ENCODE measurements at places on chromosomes 7 and 10. TPM values are rescaled to one million over a fixed set of nuclear protein-coding genes. Genes with fewer than 3 reads are reported as not detected.

- DNase-seq: no peak
These were observed 78.7 kb downstream of the PIP4K2A start for GRCh38 chr10:22635650-22636049.

DNA sequence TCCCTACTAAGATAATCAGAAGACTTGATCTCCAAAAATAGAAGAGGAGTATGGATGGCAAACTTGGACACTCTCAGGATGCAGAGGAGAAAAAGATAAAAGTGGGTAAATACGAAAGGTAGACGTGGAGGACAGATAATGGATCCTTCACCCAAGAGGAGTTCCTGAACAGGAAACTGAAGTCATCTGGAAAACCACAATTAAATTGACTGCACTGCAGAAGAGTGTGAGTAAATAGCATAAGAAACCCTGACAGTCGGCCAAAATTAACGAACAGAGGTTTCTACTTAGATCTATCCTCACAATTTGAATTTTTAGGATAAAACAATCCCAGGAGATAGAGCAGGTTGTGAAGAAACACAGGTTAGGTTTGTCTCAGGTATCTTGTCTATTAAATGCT is 70.5 kb downstream of the SDK1 start:
- no peak for DNase-seq

GRCh38 chr10:104080762-104081161 is 4.9 kb downstream of the COL17A1 start:
- peak; percentile 31 for DNase-seq

GRCh38 chr7:13851736-13852135 is 137.7 kb downstream of the ETV1 start:
- DNase-seq: no peak

- no peak for DNase-seq
These were observed 4.4 kb downstream of the RNF216 start for GRCh38 chr7:5776894-5777660.

- DNase-seq: no peak
These were observed 21.4 kb downstream of the KCP start for GRCh38 chr7:128889121-128889520.

DNA sequence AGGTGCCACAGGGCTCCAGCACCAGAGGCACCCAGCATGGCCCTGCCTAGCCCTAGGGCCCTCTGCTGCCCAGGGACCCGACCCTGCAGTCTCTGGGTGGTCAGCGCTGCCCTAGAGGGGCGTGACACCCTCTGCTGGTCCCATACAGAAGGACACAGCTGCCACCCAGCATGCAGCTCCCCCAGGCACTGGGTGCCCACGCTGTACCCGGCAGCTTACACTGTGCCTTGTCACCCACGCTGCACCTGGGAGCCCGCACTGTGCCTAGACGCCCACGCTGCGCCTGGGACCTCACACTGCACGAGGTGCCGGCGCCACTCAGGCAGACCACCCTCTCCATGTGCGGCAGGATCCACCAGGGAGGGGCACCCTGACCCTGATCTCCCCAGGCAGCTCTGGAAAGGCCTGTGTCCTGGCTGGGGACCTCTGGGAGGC is 55.2 kb downstream of the PWWP2B start:
- DNase-seq: no peak

GRCh38 chr10:9450801-9451200 is 1396.3 kb downstream of the GATA3 start:
- no peak for DNase-seq

DNA sequence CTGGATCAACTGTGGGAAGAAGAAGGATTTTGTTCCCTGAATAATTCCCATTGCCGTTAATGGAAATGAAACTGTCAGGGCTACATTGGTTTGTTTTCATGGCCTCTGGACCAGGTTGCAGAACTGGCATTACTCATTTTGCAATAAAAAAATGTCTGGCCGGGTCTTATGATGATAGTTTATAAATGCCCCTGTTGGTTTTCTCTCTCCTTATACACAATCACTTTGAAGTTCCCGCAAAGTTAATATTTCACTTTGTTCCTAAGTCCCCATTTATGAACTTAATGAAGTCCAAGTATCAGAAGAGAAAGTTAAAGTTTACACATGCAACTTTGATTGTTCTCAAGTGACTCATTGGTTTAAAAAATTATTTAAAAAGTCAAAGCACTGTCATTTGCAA is 150.7 kb upstream of the PRR15 start:
- DNase-seq: no peak

GRCh38 chr10:49594594-49594993 is 15.5 kb upstream of the SLC18A3 start:
- peak; percentile 60 for DNase-seq

DNA sequence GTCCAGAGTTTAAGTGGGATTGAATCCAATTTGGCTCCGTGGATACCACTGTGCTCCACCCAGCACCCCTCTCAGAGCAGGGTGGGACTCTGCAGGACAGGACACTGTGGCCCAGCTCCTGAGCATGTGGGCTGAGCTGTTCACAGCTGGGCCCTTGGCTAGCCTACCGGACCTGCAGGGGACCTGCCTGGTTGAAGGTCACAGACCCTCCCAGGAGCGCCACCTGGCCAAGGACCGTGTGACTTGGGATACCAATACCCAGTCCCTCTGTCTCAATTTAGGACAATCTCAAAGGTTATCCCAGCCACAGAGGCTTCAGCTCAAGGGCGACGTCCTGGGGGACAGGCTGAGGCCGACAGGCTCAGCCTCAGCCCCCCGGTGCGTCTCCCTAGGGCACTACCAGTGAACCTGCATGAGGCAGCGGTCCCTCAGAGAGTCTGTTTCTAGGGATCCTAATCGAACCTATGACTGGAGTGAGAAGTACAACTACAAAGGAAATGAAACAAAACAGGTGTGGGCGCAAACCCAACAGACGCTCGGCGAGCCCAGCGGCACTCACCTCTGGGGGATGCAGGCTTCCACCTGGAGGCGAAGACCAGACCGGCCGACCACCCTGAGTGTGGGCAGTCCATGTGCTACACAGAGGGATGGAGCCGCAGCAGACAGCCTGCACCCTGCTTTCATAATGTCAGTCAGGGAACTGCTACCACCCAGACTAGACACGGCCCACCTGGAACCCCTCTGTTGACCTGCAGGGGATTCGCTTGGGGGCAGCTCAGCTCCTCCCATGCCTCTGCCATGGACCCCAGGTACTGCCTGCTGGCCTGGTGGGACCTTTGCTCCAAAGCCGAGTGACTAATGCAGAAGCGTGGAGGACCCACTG is 103.7 kb downstream of the PAXIP1 start:
- no peak for DNase-seq

- no peak for DNase-seq
These were observed 219.6 kb upstream of the GPR26 start for GRCh38 chr10:123446449-123447156.

DNA sequence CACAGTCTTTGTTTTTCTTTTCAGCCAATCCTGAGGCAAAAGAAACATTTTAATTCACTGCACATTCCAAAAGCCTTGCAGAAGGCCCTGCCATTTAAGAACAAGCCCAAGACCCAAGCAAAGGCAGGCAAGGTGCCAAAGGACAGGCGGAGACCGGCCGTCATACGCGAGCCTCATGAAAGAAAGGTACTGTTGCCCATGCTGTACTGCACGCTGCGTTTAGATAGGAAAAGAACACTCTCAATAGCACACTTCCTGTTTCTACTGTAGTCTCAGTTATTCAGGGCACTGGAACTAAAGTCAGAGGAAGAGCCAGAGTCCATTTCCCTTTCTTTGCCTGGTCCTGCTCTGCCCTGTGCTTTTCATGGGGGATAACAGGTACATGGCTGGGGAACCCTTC is 47.6 kb downstream of the BMS1 start:
- DNase-seq: no peak

DNA sequence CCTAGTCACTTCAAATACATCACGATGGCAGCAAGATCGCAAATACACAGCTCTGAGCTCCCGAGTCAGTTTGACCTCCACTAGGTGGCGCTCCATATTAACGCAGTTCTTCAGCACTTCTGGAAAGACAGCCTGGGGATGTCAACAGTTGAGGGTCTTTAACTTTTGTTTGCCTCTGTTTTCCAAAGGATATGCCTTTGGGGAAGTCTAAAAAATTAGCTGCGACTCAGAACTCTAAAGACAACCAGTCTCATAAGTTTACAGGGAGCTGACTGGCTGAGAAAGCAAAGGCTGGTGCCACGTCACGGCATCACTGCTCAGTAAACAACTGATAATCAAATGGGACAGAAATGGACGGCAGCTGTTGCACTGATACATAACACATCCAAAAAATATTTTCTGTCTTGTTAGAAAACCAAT is 458.8 kb downstream of the SORCS1 start:
- DNase-seq: peak; percentile 61

- DNase-seq: no peak
These were observed 189.6 kb downstream of the AUTS2 start for GRCh38 chr7:69787736-69788431.

DNA sequence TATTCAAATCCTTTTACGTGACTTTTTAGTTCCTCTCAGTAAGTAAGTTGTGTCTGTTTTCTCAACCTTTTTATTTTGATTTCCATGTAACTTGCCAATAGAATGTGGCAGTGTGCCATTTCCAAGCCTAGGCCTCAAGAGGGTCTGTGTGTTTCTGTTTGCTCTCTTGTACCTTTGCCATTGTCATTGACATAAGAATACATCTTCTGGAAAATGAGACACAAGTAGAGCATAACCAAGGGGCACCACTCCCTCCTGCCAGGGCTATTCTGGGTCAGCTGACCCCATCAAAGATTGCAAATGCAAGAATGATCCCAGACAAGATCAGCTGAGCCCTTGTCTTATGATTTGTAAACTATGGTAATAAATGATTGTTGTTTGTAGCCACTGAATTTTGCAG is 524.0 kb downstream of the IPMK start:
- no peak for DNase-seq

DNA sequence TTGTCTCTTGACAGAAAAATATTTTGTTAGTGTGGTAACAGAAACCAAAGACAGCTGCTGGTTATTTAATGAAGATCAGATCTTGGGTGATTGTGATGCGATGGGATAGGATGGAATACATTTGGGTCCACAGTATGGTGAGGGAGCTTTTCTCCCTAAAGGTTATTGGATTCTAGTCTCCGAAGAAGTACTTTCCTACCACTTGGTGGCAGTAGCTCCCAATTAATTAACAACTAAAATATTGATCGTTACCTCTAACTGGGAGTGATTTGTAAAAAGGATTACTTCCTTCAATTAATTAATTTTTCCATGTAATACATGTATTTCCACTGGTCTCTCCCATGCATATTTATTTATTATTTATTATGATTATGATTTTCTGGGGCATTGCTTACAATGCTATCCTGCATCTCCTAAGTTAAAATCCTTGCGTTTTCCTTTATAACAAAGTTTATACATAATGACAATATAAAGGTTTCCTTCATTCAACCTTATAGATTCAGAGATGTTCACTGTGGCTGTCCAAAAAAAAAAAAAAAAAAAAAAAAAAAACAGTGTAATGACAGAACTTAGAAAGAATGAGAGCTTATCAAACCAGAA is 25.6 kb downstream of the TMEM196 start:
- no peak for DNase-seq

- DNase-seq: no peak
These were observed 12.6 kb upstream of the CPVL start for GRCh38 chr7:29158795-29159423.

DNA sequence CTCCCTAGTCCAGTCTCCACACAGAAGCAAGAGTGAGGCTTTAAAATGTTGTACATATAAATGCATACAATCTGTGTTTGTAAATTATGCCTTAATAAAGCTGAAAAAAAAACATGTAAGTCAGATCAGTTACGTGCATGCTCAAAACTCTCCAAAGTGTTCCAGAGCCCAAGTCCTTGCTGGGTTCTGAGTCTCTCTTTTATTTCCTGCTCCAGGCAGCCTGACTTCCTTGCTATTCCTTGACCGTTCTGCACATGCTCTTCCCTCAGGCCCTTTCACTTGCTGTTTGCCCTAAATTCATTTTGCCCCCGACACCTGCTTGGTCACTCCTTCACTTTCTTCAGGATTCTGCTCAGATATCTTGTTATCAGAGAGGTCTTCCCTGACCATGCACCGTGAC is 770.1 kb downstream of the PHTF2 start:
- DNase-seq: no peak

DNA sequence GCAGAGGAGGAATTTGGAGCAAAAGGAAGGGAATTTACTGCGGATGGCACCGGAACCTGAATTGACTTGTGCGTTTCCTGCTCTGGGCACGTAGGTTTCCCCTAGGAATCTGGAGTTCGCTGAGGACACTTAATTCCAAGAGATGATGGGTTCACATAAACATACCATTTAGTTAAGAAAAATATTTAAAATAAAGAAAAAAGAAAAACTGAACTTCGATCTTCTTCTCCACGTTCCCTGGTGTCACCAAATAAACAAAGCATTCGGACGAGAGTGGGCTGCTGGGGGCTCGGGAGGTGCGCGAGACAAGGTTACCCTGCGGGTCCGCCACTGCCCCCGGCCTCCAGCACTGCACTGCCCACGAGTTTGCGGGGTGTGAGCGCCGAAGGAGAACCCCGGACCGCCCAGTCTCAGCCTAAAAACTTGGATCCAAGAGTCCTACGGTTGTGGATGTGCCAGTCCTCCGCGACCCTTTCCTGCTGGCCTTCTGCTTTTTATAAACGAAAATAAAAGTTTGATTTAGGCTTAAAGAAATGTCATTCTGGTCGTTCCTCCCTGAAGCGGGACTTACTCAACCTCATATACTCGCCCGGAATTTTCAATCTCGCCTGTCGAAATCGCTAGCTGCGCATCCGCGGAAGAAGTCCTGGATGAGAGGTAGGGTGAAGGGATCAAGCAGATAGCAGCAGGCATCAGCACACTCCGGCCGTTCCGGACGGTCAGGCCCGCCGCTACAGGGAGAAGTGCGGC is 30.3 kb downstream of the SKIDA1 start:
- DNase-seq: no peak

DNA sequence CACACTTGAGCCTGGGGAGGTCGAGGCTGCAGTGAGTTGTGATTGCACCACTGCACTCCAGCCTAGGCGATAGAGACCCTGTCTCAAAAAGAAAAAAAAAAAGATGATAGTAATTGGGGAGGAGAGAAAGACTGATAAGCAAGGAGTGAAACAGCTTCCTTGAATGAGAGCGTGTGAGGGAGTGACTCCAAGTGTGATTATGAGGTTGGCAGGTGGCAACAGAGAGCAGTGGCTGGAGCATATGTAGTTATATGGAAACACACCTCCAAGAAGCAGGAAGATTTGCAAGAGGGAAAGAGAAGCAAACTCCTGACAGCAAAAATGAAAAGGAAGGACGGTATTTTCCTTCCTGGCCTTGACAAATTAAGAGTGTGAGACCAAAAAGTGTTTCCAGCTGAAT is 50.4 kb downstream of the VKORC1L1 start:
- DNase-seq: no peak

TEX36 gene
- total RNA-seq: not detected

CTAGE8 gene
- total RNA-seq: not detected

FRMPD2 gene
- total RNA-seq: not detected

C10orf62 gene
- total RNA-seq: 0.50 TPM

UNC5B gene
- total RNA-seq: 7.8 TPM

METTL27 gene
- 2.6 TPM for total RNA-seq

GPR15LG gene
- total RNA-seq: not detected

MKX gene
- total RNA-seq: 4.3 TPM

HOXA2 gene
- 1.9 TPM for total RNA-seq

All from adrenal gland (tissue), 19 donors.